ENCODE measurements at places on chromosomes 6 and 20. TPM values are rescaled to one million over a fixed set of nuclear protein-coding genes. Genes with fewer than 3 reads are reported as not detected.

Gene SSTR4
- not detected for total RNA-seq

Gene HM13
- total RNA-seq: 32.4 TPM

Gene SLC44A4
- total RNA-seq: 0.23 TPM

Gene PPP1R18
- total RNA-seq: 18.9 TPM

Gene ZBP1
- 0.24 TPM for total RNA-seq

Gene FNDC11
- 0.14 TPM for total RNA-seq

Gene MYB
- 0.28 TPM for total RNA-seq

Gene SLC52A3
- total RNA-seq: 0.86 TPM

Gene ROS1
- total RNA-seq: not detected

Gene PAK5
- total RNA-seq: not detected

Gene DPPA5
- total RNA-seq: not detected

Gene TFAP2B
- total RNA-seq: not detected

Gene TMEM170B
- total RNA-seq: 20.0 TPM

Gene HLA-DRB1
- 23.4 TPM for total RNA-seq

Gene THBS2
- 9.4 TPM for total RNA-seq

Gene PPP1R14C
- total RNA-seq: 13.3 TPM

Gene CALHM4
- 1.2 TPM for total RNA-seq

Gene HMGCLL1
- total RNA-seq: 0.57 TPM

Gene MYLK4
- 1.4 TPM for total RNA-seq

Gene HLA-DQB1
- total RNA-seq: 5.4 TPM

Gene SYCP2
- total RNA-seq: 0.69 TPM

Gene LTB
- 0.76 TPM for total RNA-seq

Gene BEND6
- total RNA-seq: 0.30 TPM

Gene AFG1L
- total RNA-seq: 5.4 TPM

All from psoas muscle (tissue), 8 donors.